ENCODE measurements at places on chromosomes 5 and 9. TPM values are rescaled to one million over a fixed set of nuclear protein-coding genes. Genes with fewer than 3 reads are reported as not detected.

SNX30 gene
- polyA plus RNA-seq: 10.2 TPM

DNA sequence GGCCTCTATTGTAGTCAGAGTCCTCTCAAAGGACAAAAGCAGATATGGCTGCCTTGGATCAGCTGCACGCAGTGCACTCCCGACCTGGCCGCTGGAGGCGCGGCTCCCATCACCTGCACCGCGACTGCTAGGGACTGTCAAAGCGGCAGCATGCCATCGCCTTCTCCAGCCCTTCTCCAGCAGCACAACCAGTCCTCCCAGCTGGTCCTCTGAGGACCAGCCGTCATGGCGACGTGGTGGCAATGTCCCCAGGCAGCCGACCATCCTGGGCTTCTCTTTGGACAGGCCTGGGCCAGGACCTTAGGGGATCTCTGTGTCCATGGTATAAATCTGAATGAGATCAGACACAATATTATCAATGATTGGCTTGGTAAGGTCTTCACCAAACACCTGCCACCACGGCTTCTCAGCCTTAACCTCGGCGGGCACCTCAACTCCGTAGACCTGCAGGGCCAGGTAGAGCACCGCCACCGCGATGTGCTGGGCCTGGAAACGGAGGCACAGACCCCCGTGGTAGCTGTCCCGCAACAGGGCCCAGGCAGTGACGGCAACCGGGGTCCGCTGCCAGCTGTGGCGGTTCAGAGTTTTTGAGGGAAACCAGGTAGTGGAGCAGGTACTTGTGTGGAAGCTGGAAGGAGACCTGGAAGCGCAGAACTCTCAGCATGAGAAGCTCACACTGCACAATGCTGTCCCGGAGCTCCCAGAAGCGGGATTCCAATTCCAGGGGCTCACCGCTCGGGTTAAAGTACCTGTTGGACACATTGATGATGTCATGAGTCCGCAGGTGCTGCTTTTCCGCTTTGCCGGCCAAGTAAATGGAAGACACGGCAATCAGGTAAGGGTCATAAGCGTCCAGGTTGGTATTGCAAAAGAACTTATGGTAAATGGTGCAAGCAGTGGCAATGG is 8.5 kb downstream of the DUSP1 start:
- DNase-seq: no peak

GRCh38 chr5:142878638-142879037 is 108.5 kb downstream of the ARHGAP26 start:
- DNase-seq: no peak

DNA sequence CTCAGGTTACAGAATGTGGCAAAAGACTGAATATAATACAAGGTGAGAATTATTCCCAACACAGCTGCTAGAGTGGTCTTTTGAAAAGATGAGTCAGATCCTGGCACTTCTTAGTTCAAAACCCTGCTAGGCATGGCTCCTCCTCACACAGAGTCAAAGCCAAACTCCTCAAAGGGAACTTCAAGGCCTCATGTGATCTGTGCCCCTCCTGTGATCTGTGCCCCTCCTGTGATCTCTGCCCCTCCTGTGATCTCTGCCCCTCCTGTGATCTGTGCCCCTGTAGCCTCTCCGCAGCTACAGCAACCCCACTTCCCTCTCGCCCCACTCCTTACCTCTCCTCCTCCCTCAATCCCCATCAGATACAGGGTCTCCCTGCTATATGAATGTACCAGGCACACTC is 525.5 kb upstream of the CCNG1 start:
- no peak for DNase-seq

DNA sequence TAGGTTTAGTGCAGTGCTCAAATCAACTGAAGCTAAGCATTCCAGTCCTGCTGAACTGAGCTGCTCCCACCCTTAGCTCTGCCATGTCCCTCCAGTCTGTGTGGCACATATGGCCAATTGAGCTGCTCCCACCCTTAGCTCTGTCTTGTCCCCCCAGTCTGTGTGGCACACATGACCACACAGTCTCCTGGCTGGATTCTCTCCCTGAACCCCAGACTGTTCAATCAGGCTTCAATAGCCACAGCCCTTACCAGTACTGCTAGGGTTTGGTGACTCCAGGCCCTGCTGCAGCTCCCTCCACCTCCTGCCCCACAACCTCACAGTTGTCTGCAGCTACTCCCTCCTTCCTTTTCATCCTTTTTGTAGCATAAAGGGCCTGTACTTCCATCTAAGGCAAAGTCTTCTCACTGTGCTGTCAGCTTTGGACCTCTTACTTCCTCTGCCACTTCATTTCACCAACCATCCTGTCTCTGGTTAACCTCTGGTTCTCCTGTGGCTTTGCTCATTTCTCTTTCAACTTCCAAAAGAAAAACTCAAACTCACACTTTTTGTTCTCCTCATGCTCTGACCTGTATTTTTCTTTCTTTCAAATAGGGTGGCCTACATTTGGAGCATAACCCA is 50.8 kb downstream of the ADAMTS12 start:
- DNase-seq: no peak

- DNase-seq: no peak
Measured at GRCh38 chr5:158699298-158699880, 400.3 kb downstream of the EBF1 start.

DNA sequence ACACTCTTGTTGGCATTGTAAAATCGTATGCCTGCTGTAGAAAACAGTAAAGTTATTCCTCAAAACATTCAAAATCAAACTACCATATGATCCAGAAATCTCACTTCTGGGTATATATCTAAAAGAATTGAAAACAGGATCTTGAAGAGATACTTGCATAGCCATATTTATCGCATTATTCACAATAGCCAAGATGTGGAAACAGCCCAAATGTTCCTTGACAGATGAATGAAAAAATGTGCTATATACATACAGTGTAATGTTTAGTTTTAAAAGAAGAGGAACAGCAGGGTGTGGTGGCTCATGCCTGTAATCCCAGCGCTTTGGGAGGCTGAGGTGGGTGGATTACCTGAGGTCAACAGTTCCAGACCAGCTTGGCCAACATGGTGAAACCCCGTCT is 234.1 kb upstream of the DAB2 start:
- no peak for DNase-seq

GRCh38 chr5:100574716-100575115 is 39.5 kb downstream of the FAM174A start:
- DNase-seq: no peak

DNA sequence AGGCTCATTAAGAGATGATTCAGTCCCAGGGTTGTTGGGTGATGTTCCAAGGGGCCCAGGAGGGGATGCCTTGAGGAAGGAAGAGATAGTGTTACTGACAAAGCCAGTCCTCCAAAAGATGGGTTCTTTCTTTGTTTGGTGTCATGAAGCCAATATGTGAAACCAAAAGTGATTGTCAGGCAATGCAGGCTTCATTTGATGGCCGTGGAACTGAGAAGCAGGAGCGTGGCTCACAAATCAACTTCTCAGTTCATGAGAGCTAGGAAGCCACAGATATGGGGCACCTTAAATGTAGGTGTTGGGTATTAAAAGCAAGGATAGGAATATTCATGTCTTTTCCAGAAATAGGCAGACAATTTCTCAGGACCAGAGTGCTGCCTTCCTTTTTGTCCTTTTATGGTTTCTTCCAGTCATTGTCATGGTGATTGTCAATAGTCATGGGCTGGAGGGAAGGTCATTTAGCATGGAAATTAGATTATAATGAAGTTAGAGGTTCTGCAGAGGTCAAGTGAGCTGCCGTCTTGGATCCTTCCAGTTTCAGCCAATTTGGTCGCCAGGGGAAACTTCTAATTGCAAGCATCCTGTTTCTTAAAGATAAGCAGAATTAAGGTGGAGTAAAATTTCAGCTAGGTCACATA is 393.0 kb downstream of the NTRK2 start:
- no peak for DNase-seq
